Heart left ventricle (tissue), 16 donors: ENCODE measurements at places on chromosomes 6 and 20.

DNA sequence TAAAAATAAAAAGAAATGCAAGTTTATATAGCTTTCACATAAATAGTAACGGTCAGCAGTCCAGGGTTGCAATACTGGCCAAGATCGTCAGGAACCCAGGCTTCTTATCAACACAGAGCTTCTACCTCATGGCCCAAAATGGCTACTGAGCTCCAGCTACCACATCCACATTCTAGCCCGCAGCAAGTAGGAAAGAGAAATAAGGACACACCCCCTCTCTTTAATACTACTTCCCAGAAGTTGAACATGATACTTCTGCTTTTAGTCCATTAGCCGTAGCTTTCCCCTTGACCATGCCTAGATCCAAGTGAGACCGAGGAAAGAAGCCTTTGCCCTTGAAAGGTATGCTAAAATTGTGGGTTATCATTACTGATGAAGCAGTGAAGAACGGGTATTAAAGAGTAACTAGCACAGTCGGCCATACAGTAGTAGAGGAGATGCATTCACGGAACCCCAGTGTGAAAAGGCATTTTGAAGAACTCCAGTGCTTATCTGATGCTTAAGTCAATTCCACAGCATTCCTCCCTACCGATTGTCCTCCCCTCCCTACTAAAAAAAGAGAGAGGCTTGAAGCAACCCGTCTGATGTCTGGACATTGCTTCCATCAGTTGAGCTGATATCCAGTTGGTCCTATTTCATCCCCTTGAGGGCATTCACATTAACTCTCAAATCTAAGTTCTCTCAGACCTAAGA lies 226.9 kb upstream of the RREB1 start:
- no peak for DNase-seq

DNA sequence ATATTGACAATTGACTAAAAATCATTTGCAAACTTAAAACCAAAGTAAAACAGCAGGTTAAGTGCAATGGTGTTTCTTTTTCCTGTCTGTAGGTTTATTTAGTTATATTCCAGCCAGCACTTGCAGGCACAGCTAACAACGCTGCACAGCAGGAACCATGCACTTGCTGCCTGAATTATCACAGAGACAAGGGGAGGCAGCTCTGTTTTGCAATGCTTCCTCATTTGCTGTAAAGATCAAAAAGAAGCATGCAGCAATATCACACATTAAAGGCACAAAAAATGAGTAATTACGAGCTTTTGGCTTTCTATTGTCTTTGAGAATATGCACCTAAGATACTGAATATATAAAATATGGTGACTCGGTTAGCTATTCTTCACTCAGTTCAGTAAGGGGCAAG lies 241.9 kb downstream of the EPHA7 start:
- no peak for DNase-seq

DNA sequence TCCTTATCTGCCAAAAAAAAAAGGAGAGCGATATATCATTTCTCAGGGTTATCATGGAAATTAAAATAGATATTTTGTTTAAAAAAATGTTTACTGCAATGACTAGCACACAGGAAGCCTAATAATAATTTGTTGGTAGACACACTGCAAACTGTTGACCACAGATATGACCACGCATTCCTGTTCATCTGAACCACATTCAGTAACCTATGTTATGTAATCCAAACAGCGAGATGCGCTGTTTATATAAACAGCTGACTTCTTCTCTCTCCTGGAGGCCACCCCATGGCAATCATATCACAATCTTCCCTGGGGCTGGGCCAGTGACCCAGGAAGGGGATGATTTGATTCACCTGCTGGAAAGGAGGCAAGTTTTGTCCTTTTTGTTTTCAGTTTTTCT lies 129.3 kb upstream of the UST start:
- DNase-seq: no peak

DNA sequence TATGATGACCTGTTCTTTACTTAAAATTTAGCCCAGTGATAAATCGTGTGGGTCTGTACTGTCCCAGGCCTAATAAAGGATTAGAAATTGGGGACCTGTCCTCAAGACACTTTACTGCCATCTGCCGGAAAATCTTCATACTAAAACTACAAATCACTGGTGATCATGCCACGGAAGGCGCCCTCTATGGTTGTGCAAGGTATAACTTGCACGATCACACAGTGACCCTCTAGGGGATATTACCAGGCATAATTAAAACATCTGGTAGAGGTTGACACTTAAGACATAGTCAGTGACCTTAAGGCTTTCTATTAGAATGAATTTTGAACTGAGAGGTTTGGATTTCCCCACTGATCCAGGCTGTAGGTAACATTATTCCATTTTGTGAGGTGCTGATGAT lies 172.6 kb downstream of the BMP2 start:
- no peak for DNase-seq

- no peak for DNase-seq
These were observed 454.7 kb downstream of the TFAP2B start for GRCh38 chr6:51273228-51273961.

GRCh38 chr6:79705456-79705995 lies 74.4 kb downstream of the SH3BGRL2 start:
- DNase-seq: no peak

DNA sequence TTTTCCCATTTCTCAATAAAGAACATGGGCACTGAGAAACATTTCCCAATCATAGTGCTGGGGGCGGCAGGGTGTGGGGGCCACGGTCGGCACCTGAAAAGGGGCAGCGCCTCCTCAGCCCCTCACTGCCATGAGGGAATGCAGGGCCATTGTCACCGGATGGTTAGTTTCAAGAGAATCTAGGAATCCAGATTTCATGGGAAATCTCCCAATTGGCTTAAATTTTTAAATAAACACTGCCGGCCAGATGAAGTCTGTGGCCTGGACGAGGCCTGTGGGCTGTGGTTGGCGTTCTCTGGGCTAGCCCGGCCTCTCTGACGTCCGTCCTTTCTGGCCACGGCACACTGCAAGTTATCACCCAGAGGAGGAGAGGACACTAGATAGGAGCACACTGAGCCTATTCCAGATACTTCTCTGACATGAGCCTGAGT lies 25.6 kb downstream of the MANBAL start:
- peak; percentile 90 for DNase-seq

- DNase-seq: no peak
These were observed 11.1 kb downstream of the CDH4 start for GRCh38 chr20:61263084-61263695.

DNA sequence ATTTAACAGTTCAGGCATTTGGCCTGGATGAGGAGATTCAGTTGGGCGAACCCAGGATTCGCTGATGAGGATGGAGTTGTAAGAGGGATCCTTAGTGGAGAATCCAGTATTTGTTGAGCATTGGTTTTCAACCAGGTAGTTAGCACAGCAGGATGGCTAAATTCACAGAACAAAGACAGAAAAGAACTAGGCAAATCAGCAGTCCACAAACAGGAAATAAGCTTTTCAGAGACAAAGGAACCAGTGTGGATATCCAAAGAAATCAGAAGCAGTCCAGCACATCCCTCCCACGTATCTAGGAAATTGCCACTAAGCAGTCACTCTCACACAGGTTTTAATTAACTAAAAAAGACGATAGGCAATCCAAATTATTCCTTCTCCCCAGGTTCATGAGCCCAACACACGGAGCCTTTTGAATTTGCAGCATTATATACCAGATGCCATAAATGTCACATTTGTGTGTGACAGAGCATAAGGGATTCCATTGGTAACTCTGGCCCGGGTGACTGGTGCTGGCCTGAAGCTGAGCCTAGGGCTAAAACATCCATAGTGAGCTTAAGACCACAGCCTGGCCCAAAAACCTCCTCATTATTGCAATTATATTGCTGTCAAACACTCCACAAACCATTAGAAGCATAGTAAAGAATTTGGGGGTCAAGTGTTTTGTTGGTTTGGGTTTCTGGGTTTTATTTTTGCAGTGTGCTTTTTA lies 131.5 kb downstream of the SOBP start:
- no peak for DNase-seq

GRCh38 chr20:36368869-36369268 lies 62.7 kb downstream of the DLGAP4 start:
- no peak for DNase-seq

GRCh38 chr6:36122495-36123269 lies 7.6 kb upstream of the MAPK13 start:
- DNase-seq: no peak

- DNase-seq: no peak
These were observed 162.2 kb downstream of the TENT5A start for GRCh38 chr6:81590314-81590691.

DNA sequence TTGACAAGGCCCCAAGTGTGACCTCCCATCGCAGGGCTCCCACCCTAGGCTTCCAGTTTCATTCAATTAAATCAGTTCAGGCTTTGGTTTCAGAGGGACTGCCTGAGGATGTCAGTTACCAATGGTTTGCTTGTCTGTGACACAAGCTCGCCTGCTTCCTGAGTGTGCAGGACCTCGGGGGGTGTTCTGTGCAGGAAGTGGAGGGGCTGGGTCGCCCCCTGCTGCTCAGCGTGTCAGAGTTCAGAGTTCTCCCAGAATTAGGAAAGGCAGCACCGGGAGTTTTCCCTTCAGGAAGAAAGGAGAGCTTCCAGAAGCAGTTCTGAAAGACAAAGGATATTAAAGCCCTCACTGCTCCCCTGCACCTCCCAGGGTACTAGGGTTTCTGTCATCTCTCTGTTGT lies 50.8 kb upstream of the TGM3 start:
- DNase-seq: no peak

- no peak for DNase-seq
These were observed 40.1 kb upstream of the AKIRIN2 start for GRCh38 chr6:87742106-87742505.

GRCh38 chr6:132909742-132910141 lies 95.4 kb downstream of the RPS12 start:
- DNase-seq: no peak

GRCh38 chr6:35969646-35970045 lies 48.7 kb upstream of the SRPK1 start:
- no peak for DNase-seq

GRCh38 chr6:21947731-21948386 lies 349.0 kb downstream of the PRL start:
- DNase-seq: no peak

DNA sequence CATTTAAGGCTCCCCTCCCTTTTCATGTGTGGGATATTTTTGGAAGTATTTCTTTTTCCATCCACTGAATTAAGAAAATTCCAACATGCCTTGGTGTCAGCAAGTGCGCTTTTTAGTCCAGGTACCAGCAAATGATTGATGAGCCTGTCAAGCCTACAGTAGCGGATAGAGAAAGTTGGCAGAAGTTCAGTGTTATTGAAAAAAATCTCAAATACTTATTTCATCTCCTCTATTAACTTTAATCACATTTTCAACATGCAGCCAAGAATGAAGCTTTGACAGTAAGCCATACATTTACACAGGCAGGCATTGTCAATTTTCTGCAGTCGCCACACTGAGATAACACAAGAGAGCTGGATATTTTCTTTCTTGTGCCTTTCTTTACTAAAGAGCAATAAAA lies 50.4 kb downstream of the BLOC1S5 start:
- DNase-seq: no peak

DNA sequence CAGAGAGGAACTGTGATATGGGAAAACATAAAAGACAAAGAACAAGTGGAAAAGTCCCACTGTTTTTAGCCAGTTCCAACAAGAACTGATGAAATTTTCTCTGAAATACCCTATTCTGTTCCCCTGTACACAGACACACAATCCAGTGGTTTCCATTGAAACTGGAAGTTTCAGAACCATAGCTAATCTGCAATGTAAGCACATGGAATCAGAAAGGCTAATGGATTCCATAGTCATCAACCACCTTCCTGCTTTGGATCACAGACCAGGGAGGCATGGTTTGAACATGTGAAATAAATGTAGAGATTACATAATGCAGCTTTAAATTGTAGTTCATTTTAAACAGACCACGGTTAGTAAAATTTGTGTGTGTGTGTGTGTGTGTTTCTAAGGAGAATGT lies 242.1 kb downstream of the GJA1 start:
- no peak for DNase-seq

DNA sequence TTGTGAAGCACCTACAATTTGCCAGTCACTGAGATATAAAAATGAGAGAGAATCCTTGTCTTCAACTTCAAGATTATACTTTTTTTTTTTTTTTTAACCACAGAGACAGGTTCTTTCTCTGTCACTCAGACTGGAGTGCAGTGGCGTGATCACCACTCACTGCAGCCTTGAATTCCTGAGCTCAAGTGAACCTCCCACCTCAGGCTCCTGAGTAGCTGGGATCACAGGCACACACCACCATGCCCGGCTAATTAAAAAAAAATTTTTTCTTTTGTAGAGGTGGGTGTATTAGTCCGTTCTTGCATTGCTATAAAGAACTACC lies 51.6 kb upstream of the PMEPA1 start:
- DNase-seq: no peak

DNA sequence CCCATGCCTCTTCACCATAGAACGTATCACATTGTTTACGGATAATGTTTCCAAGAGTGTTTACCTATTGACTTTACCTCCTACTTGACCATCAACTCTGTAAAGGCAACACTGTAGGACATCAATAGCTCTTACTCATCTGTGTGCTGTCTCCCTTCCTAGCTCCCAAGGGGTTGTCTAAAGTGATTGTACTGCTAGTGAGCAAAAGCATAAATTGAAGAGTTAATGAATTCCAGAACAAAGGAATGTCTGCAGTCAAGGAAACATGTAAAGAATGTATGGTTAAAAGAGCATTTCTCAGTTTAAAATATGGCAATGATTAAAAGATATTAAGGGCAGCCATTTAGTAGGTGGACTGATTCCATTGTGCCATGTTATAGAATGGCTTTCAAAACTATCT lies 985.4 kb downstream of the TBC1D32 start:
- no peak for DNase-seq

- DNase-seq: peak; percentile 55
These were observed 60.0 kb upstream of the BTN3A2 start for GRCh38 chr6:26304797-26305640.

GRCh38 chr6:1636971-1637871 lies 27.5 kb downstream of the FOXC1 start:
- no peak for DNase-seq

DNA sequence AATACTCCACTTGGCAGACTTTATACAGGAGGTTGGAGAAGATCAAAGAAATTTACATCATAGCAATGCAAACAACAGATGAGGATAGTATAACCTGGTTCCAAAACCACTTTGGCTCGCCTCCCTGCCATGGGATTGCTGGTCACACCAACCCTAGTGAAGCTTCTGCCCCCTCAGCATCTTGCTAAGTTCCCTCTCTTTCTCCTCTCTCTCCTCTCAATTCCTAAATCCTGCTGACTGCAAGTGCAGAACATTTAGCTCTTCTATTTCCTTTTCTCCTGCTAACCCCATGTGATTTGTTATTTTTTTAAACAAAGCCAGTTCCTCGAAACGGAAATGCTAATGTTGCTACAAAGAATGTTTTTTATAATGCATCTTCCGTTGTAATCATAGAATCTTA lies 50.3 kb upstream of the LY86 start:
- no peak for DNase-seq

- DNase-seq: no peak
These were observed 5.8 kb downstream of the IL20RA start for GRCh38 chr6:137039010-137039409.

GRCh38 chr6:125784365-125784764 lies 6.4 kb upstream of the NCOA7 start:
- no peak for DNase-seq
